ENCODE measurements at places on chromosomes 2 and 18.

DNA sequence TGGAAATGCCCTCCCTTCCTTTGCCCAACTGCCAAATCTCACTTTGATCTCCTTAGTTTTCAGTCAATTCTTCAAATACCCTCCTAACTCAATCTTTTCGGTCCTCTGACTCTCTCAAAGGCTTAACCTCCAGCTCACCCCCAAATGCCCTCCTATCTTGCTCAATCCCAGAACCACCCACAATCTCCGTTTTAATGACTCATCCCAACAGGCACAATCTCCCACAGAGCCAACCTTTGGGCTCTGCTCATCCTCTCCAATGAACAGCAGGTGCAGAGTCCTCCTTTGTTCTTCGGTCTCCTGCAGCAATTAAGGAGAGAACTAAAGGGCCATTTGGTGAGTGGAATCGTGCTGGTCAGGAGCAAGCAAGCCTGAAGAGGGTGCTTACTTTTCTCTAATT, 366.1 kb upstream of the CRIM1 start:
- no peak for DNase-seq

DNA sequence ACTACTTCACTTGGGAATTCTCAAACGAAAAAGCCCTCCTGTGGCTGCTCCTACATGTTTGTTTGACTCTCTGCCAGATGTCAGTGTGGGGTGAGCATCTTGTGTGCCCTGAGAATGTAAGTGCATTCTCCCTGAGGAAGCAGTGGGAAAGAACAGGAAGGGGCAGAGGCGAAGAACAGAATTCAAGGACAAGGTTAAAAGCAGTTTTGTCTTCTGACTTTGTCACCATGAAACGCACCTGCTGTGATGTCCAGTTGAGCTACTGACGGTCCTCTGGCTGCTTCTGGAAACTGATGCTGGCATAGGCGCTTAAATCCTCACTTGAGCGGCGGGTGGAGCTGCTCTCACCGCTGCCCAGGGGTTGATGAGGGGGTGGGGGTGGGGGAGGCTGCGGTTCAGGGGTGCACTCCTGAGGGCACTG, 4.9 kb downstream of the IRS1 start:
- no peak for DNase-seq

DNA sequence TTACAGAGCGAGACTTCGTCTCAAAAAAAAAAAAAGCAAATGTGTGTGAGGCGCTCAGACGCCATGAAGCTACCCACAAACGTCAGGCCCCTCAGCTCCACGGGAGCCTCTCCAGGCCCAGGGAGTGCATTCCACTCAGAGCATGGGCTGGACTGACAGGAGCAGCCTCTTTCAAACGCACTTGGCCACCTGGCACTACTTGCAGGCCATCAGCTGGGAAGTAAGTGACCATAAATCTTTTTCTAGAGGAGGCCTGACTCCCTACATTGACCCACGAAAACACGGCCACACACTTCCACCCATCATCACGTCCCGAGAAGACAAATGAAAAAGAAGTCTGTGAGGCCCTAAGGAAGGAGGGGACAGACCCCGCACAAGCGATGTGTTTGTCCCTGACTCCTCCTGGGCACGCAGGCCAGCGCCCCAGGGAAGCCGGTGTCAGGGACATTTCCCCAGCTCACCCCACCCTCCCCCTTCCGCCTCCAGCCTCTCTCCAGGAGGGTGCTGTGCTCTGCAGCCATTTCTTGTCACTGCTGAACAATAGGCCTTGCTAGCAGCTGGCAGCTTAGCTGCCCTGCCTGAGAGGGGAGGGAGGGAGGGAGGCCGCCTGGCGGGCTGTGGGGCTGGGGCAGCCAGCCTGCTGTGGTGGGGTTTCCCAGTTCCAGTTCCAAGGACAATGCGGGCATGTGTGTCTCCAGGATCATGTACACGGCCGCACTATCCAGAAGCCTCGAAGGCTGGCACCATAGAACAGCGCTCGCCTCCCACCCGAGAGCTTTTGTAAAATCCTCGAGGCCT, 26.6 kb downstream of the SERTAD2 start:
- DNase-seq = no peak

GRCh38 chr2:168300460-168300859, 53.1 kb upstream of the STK39 start:
- DNase-seq = no peak

DNA sequence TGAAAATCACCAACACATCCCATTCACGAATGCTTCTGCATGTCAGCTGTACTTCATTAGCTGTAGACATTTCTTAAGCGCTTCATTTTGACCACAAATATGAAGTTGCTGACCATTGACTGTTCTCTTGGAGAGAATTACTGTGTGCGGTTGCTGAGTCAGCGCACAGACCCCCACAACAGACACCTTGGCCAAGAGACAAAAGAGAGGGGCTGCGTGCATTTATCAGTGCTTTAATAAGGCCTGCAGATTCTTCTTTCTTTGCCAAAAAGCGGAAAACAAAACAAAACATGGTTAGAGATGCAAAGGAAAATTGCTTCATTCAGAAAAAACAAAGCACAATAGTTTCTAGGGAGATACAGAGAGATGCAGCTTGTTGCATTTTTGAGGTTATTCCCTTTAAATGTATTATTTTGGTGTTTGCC, 174.7 kb downstream of the ACKR3 start:
- DNase-seq = no peak

- DNase-seq = no peak
Observed at GRCh38 chr2:46655551-46656436, 176.4 kb downstream of the TMEM247 start.

DNA sequence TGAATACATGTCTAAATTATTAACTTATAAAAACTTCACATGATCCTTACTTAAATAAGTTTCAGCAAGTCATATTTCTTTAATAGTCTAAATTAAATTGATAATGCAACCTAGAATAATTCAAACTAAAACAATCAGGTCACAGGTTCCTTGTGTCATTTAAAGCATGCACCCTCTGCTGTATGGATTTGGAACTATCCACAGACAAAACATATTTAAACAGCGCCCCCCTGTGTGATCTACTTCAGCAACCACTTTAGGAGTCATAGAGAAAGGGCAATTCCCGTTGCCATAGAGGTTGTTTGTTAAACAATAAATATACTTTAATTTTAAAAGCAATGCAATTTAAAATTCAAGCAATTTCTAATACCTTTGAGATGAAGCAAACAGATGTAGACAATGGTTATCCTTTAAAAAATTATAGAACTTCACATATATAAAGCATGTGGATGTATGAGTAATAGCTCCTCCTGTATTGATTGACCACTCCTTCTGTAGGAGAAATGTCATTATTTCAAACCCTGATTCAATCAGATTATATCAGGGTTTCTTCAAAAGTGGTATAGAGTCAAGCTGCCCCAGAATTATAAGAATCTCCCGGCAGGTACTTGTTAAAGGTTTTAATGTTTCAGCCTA, 21.2 kb downstream of the GRB14 start:
- DNase-seq = no peak

DNA sequence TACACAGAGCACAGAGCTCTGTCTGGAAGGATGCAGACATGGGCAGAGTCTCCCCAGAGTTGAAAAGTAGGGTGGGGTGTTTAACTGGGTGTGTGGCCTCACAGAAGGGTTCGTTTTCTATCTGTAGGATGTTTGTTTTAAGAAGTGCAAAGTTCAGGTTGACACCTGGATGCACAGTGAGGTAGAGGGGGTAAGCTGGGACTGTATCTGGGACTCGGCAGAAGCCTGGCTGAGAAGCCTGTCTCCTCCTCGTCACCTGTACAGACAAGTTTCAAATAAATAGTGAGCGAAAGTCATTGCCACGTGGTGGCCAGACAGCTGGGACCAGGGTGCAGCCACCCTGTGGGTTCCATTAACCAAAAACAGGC, 145.9 kb downstream of the KLHL29 start:
- no peak for DNase-seq

DNA sequence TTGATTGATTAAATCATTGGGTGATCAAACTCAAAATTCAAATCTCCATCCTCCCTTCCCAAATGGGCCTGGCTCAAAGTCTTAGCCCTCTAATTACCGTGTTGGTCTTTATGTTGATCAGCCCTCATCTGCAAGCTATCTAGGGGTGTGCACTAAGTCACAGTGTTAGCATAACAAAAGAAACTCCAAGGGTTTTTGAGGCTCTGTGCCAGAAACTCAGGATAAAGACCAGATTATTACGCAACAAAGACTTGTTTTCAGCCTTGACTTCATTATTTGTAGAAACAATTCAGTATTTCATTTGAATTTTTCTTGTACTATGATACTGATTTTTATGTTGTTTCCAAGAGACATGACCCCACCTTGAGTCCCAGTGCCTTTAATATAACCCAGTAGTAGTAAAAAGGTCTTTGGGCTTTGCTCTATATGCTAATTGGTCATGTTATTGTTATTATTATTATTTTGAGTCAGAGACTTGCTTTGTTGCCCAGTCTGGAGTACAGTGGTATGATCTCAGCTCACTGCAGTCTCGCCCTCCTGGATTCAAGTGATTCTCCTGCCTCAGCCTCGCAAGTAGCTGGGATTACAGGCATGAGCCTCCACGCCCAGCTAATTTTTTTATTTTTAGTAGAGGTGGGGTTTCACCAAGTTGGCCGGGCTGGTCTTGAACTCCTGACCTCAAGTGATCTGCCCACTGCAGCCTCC, 13.9 kb downstream of the PSMD14 start:
- no peak for DNase-seq

DNA sequence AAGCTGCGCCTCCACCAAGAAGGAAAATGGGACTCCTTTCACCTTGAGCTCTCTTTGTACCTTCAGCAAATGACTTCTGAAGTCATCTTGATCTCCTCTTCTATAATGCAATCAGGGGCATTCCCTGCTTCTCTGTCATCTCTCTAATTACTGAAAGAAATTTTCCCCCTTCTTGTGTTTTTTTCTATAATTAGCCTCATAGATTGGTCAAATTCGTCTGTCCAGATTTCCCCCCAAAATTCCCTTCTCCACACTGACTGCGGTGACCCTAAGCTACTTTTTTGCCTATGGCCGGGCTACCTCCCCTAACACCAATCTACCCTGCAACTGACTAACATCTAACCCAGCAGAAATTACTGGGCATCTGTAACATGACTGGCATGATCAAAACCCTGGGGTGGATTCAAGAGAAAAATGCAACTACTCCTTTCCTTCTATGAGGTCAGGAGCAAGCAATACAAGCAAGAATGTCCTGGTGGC, 168.6 kb downstream of the BCL2 start:
- no peak for DNase-seq

GRCh38 chr2:82239176-82239575, 1934.6 kb upstream of the LRRTM1 start:
- no peak for DNase-seq

GRCh38 chr18:80196528-80197320, 50.6 kb downstream of the PARD6G start:
- no peak for DNase-seq

DNA sequence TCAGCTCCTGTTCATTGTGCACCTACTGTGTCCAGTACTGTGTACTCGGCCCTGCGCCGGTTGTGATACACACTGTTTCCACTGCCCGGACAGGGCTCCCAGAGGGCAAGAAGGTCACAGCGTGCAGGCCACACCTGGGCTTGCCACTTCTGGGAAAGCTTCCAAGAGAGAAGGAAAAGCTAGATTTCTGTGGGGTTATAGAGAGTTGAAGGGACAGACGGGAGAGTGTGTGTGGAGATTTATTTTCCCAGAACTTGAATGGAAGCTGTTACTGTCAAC, 3.8 kb upstream of the CNDP1 start:
- no peak for DNase-seq

DNA sequence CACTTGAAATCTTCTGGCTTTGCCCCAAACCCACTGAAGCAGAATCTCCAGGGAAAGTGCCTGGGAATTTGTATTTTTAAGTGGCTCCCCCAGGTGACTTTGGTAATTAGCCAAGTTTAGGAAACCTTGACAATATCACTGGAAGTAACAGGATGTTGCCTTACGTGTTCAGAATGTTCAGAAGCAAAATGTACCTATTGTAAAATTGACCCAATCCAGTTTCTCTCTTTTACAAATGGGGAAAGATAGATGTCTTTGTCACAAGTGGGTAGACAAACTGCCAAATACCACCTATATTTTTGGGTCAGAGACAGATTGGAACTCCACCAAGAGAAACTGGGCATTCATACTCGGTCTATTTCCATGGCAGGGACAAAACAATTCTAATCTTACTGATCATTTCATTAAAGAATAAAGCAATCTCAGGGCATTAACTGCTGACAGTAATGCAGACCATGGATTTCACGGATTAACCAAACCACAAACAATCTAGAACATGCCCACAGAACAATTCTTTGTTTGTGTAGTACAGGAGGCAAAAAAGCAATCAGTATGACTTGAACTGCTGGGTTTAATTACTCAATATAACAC, 255.8 kb downstream of the ERBB4 start:
- DNase-seq = no peak

GRCh38 chr18:36692371-36692770, 136.4 kb downstream of the TPGS2 start:
- DNase-seq = no peak

DNA sequence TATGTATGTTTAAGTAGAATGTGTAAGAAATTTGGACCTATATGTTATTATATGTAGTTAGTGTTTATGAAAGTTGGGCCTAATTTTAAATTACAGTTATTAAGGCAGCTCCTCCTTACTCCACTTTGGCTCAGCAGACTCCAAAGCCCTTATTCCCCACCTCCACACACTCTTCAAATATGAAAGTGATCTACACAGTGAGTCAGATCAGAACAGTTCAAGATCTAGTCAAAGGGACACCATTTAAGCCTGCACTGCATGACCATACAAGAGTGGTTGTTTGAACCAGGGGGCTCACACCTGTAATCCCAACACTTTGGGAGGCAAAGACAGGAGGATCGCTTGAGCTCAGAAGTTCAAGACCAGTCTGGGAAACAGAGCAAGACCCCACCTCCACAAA, 21.2 kb upstream of the PMAIP1 start:
- no peak for DNase-seq

DNA sequence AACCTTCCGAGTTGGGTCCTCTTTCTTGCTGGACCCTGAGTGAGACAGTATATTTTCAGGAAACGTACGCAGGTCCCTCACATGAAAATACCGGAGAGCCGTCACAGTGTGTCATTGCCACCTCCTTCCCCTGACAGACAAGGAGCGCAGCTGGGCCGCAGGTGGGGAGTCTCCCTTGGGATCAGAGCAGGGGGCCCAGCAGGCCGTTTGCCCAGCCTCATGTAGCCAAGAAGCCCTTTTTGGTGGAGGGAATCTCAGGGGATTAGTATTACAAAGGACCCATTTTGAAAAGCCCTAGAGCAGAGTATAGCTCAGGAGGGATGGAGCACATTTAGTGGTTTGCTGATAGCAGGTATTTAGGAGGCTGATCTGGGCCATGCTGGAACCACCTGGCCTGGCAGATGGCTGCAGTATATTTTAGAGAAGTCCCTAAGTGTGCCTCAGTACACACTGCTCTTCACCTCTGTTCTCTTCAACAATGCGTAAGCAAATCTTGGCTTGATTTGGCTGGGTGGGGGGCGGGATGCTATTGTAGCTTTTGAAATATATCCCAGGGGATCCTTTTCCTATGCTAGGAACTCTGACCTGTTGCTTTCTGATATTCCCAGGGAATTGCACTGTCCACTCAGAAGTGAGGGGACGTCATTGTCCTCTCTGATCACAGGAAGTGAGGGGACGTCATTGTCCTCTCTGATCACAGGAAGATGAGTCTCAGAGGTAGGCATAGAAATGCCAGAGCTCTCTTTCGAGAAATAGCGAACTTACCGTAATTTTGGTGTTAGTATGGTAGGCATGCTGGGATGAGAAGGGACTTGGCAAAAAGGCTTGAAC, 171.9 kb downstream of the HRH4 start:
- DNase-seq = no peak

- DNase-seq = peak; percentile 77
Observed at GRCh38 chr18:22169011-22169888, at the start of gene GATA6. Gene GATA6, plus strand, starts transcription at chr18:22169589. Its CDS starts 1,556 bp downstream, at chr18:22171145.

All from progenitor cell of endocrine pancreas (in vitro differentiated cells).